ENCODE measurements at places on chromosomes 1 and 21.

GRCh38 chr1:217871955-217872354 lies 240.8 kb downstream of the SPATA17 start:
- no peak for DNase-seq

GRCh38 chr1:66460776-66461175 lies 73.2 kb upstream of the SGIP1 start:
- no peak for DNase-seq

GRCh38 chr1:61271412-61271789 lies 189.0 kb downstream of the NFIA start:
- DNase-seq: no peak

DNA sequence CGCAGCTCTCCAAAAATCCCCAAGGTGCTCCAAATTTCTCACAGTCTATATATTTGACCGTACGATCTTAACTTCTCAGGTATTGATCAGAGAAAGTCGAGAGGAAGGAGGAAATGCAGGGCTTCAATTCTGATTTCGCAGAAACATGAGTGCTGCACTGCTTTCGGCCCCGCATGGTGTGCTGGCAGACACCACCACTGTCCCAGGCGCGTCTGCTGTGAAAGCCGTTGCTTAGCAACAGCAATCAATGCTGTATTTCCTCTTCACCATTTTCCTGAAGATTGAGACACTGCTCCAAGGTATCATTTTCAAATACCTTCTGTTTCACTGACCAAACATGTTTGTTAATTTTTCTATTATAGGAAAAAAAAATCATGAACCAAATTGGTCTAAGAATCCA lies 296.3 kb downstream of the SMYD3 start:
- DNase-seq: no peak

DNA sequence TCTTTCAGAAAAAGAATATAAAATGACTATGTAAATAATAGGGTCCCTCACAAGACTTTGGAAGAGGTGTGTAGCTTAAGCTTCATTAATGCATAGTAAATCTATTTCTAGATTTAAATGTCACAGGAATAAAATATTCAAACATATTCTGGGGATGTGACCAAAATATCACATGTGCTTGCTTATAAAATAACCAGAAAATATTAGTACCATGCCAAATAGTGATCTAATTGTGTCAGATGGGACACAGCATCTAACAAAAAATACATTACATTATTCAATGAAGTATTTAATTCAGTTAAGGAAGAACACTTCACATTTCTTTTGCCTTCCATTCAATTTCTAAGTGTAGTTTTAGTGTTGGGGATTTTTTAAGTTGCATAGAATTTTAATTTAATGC lies 179.5 kb downstream of the LRRC40 start:
- no peak for DNase-seq

GRCh38 chr1:229726061-229726460 lies 100.0 kb downstream of the URB2 start:
- DNase-seq: no peak

- DNase-seq: no peak
Measured at GRCh38 chr1:187417520-187417919, 588.8 kb downstream of the PLA2G4A start.

DNA sequence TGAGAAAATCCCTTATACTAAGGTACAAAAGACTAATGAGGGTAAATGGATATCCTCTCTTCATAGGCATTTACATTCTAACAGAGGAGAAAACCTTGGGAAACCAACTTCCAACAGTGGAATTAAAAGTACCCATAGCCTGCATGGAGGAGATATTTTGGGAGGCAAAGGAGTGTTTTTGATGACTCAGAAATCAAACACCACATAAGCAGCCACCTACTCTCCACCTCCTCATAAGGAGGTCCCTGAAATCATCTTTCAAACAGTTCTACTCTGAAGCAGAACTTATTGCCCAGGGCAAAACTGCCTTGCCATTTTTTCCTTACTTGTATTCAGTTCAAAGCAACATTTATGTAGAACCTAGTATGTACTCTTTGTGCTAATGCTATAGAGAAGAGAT lies 211.3 kb downstream of the KCNH1 start:
- DNase-seq: no peak

DNA sequence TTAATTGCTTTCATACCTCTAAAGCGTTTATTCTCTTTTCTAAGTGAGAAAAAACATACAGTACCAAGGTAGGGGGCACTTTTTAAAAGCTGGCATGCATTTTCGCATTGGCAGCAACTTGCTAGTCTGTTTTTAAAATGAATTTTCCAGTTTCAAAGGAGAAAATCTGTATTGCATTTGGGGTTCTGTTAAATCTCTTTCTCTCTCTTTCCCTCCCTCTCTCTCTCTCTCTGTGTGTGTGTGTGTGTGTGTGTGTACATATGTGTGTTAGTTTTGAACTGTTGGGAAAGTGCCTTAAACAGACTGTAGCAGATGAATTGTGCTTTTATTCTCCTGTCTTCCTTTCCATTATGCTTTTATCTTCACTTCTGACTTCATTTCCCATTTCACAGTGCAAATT lies 7.3 kb downstream of the NIBAN1 start:
- no peak for DNase-seq

GRCh38 chr1:230705289-230706019 lies 8.5 kb downstream of the AGT start:
- no peak for DNase-seq

DNA sequence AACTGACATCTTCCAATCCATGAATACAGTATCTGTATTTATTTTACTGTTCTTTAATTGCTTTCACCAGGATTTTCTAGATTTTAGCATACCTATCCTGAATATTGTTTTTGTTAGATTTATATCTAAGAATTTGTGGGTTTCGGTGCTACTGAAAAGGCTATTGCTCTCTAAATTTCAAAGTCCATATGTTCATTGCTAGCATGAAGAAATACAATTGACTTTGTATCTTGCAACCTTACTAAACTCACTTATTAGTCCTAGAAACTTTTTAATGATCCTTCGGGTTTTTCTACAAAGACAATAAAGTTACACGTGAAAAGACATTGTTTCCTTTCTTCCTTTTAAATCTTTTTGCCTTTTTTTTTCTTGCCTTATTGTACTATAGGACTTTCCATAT lies 12.9 kb upstream of the HIVEP3 start:
- DNase-seq: no peak

GRCh38 chr1:230834292-230834691 lies 34.0 kb downstream of the C1orf198 start:
- DNase-seq: no peak

- DNase-seq: peak; percentile 53
Measured at GRCh38 chr1:11478571-11479374, at the start of gene DISP3. Gene DISP3, plus strand, starts transcription at chr1:11479155. Its CDS starts 21,838 bp downstream, at chr1:11500993.

GRCh38 chr1:113147826-113148225 lies 74.8 kb downstream of the LRIG2 start:
- no peak for DNase-seq

DNA sequence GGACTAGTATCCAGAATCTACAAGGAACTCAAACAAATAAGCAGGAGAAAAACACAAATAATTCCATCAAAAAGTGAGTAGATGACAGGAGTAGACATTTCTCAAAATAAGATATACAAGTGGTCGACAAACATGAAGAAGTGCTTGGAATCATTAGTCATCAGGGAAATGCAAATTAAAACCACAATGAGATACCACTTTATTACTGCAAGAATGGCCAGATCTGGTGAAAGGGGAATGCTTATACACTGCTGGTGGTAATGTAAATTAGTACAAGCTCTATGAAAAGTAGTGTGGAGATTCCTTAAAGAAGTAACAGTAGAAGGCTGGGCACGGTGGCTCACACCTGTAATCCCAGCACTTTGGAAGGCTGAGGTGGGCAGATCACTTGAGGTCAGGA lies 73.8 kb downstream of the POU2F1 start:
- DNase-seq: no peak

- DNase-seq: no peak
Measured at GRCh38 chr1:87766737-87767136, 438.1 kb downstream of the LMO4 start.

DNA sequence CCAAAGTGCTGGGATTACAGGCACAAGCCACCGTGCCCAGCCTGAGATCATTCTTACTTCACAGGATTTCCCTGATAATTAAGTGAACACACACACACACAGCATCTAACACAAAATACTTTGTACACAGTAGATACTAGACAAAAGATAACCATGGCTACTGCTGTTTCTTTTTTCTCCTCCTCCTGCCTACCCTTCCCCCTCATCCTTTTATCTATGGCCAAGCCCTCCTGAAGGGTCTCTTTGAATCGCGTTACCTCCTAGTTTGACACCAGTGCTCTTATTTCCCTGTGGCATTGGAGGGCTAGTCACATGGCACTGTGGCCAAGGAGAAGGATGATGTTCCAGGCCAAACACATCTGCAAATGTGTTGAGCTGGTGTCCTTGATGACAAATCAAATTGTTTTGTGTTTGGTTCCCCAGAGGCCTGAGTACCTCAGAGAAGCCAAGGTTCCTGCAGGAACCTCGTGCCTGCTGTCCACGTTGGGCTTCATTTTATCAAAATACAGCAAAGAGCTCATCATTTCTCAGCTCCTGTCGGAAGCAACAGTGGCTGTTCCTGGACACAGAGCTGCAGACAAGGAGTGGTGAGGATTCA lies 20.6 kb downstream of the NDUFS5 start:
- no peak for DNase-seq

DNA sequence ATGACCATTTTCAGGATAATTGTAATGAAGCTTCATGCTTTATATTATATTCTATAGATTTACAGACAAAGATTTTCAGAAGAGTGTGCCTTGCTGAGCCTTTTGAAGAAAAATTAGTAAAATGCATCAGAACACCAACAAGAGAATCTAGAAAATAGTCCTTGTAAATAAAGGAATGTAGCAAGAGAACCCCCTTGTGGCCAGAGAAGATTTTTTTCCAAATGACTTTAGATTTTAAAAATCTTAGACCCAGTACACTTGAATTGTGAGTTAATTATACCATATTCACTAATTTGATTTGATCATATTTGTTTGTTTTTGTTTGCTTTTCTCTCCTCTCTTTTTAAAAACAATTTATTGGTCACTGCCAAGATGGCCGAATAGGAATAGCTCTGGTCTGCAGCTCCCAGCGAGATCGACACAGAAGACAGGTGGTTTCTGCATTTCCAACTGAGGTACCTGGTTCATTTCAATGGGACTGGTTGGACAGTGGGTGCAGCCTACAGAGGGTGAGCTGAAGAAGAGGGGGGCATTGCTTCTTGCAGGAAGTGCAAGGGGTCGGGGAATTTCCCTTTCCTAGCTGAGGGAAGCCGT lies 12.8 kb upstream of the IFI44L start:
- DNase-seq: peak; percentile 36

- DNase-seq: no peak
Measured at GRCh38 chr1:59917026-59917784, 9.4 kb downstream of the CYP2J2 start.

GRCh38 chr1:117398957-117399356 lies 31.7 kb downstream of the MAN1A2 start:
- no peak for DNase-seq

GRCh38 chr1:233459470-233459945 lies 132.0 kb downstream of the MAP3K21 start:
- no peak for DNase-seq

DNA sequence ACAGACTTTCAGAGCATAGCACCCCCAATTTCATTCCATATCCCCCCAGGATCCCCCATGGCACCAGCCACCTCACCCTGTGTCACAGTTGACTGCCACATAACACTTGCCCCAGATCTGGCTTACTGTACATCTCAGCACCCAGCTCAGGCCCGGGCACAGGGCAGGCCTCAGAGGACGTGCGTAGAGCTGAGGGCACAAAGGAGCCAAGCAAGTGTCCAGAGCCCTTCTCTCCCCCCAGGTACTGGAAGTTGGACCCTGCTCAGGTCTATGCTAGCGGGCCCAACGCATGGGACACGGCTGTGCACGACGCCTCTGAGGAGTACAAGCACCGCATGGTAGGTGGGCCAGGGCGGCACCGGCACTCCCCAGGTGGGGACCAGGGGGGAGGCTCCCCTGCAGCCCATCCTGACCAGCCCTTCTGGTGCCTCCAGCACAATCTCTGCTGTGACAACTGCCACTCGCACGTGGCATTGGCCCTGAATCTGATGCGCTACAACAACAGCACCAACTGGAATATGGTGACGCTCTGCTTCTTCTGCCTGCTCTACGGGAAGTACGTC lies 8.0 kb upstream of the SYTL1 start:
- no peak for DNase-seq

GRCh38 chr1:92485381-92486250 lies 1.1 kb downstream of the GFI1 start:
- no peak for DNase-seq

DNA sequence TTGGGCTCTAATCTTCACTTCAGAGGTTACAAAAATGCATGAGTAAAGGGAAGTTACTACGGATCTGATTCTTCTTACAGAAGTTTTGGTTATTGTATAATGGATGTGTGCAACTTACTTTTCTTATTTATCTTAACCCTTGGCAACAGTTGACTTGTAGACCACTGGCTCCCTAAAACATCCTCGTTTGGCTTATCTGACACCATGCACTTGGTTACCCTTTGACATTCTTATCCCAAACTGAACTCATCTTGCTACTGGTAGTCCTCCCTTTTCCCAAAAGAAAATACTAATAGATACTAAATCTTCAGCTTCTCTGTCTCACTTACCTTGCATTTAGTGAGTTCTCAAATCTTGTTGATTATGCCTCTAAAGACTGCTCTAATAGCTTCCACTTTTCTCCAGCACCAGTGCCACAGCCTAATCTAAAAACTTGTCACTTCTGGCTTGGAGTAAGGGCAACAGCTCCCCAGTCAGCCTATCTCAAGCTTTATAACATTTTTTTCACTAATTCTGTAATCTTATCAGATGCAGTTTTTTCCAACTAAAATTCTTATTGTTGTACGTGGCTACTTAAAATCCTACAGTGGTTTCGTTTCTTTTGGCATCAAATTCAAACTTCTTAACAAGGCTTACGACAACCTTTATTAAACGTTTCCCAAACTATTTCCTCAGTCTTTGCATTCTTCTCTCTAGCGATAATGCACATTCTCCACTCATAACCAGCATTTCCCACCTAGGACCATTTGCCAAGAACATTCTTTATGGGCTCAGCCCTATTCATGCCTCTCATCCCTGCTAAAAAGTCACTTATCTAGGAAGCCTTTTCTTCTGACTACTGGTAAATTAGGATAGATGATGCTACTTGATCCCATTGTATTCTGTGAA lies 204.2 kb downstream of the KCNT2 start:
- DNase-seq: no peak

DNA sequence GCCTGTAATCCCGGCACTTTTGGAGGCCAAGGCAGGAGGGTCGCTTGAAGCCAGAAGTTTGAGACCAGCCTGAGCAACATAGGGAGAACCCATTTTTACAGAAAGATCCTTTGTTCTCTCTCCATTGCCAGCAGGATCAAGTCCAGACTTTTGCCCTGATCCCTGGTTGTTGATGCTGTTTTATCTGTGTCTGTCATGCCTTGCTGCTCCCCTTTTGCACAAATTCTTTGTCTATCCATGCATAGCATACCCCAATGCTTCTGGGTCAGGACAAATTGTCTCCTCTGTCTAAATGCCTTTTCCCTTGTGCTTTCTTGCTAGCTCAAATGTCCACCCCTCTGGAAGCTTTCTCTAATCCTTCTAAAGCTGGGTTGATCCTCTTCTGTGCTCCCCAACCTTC lies 25.3 kb upstream of the FAAH start:
- DNase-seq: no peak

Data from RCC 7860 (cell line).